ENCODE measurements at places on chromosomes 4 and X. TPM values are rescaled to one million over a fixed set of nuclear protein-coding genes. Genes with fewer than 3 reads are reported as not detected.

Gene PROM1
- 0.18 TPM for total RNA-seq

Gene DMRTC1B
- not detected for total RNA-seq

Gene RIPPLY1
- total RNA-seq: not detected

Gene ZNF81
- total RNA-seq: 6.7 TPM

Gene SLC16A2
- total RNA-seq: 0.36 TPM

Gene CT45A10
- not detected for total RNA-seq

Gene RNF128
- not detected for total RNA-seq

Gene STIM2
- total RNA-seq: 9.3 TPM

Gene AMOT
- total RNA-seq: 2.4 TPM

Gene CLDN34
- total RNA-seq: 0.09 TPM

Gene PRRG3
- not detected for total RNA-seq

Gene PPID
- total RNA-seq: 30.7 TPM

Gene NR3C2
- 3.2 TPM for total RNA-seq

Gene FGFRL1
- 12.0 TPM for total RNA-seq

Gene COX18
- 13.4 TPM for total RNA-seq

Gene CSN2
- not detected for total RNA-seq

Gene DKK2
- total RNA-seq: 0.09 TPM

Gene HSFX4
- total RNA-seq: not detected

Gene IL21
- total RNA-seq: not detected

Gene GYPB
- not detected for total RNA-seq

Gene GPR173
- total RNA-seq: 4.0 TPM

Gene SEC31A
- total RNA-seq: 244 TPM

Gene PRICKLE3
- total RNA-seq: 3.4 TPM

Gene TAF7L
- 0.09 TPM for total RNA-seq

Gene FGF16
- total RNA-seq: 0.99 TPM

Gene XK
- total RNA-seq: not detected

Gene DDIT4L
- total RNA-seq: 5.4 TPM

Gene TECRL
- total RNA-seq: not detected

Gene EREG
- total RNA-seq: not detected

Gene FABP2
- total RNA-seq: not detected

Gene POLN
- 5.9 TPM for total RNA-seq

Gene SPATA4
- total RNA-seq: 0.09 TPM

Gene CSAG1
- total RNA-seq: not detected

Gene GPC4
- total RNA-seq: under 0.01 TPM

Gene SSX2
- total RNA-seq: not detected

Gene PRDM8
- 0.81 TPM for total RNA-seq
